ENCODE measurements at places on chromosomes 2 and 18.
A peak's percentile ranks its signal among the peaks of the same experiment; 100 is the strongest.

DNA sequence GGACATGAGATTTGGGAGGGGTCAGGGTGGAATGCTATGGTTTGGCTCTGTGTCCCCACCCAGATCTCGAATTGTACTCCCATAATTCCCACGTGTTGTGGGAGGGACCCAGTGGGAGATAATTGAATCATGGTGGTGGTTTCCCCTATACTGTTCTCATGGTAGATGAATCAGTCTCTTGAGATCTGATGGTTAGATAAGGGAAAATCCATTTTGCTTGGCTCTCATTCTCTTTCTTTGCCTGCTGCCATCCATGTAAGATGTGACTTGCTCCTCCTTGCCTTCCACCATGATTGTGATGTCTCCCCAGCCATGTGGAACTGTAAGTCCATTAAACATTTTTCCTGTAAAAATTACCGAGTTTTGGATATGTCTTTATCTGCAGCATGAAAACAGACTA lies 80.9 kb upstream of the GALNT5 start:
- no peak for DNase-seq

DNA sequence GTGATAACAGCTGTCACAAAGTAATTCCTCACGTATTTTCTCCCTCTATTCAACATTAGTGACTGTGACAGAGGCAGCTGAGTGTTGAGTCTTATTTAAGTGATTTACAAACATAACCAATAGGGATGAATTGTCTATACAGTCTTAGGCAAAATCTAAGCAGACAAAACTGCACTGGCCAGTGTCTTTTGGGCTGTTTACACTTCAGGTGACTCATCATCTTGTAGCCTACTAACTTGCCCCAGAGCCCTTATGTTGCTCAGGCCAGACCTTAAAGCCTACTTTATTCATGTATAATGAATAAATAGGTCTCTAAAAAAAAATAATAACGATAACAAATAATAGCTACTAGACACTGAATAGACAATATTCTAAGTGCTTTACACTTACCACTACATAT lies 17.2 kb downstream of the THOC1 start:
- DNase-seq = no peak

GRCh38 chr2:189798312-189799029 lies 14.2 kb downstream of the PMS1 start:
- DNase-seq = peak; percentile 72

GRCh38 chr2:136059036-136059472 lies 58.9 kb downstream of the CXCR4 start:
- DNase-seq = peak; percentile 24

GRCh38 chr18:8794934-8795280 lies 89.6 kb downstream of the MTCL1 start:
- DNase-seq = no peak

GRCh38 chr2:105254531-105255210 lies 13.1 kb downstream of the GPR45 start:
- peak; percentile 65 for DNase-seq

Data from MV-4-11 (cell line).